Activated naive CD8-positive, alpha-beta T cell treated with anti-CD3 and anti-CD28 coated beads, Interleukin-2, amount 50 U/mL, for 24 hours (primary cell): ENCODE measurements at places on chromosomes 13 and 19.

- no peak for DNase-seq
Observed at GRCh38 chr13:109204657-109205056, 575.2 kb downstream of the MYO16 start.

- DNase-seq, result no peak
Observed at GRCh38 chr13:31198519-31198918, 1.3 kb upstream of the B3GLCT start.

- no peak for DNase-seq
Observed at GRCh38 chr13:51825165-51825592, 19.8 kb downstream of the TMEM272 start.

GRCh38 chr19:12885749-12886650 lies 1.0 kb downstream of the KLF1 start:
- no peak for DNase-seq

- no peak for DNase-seq
Observed at GRCh38 chr19:35689836-35690235, 14.5 kb upstream of the ZBTB32 start.

DNA sequence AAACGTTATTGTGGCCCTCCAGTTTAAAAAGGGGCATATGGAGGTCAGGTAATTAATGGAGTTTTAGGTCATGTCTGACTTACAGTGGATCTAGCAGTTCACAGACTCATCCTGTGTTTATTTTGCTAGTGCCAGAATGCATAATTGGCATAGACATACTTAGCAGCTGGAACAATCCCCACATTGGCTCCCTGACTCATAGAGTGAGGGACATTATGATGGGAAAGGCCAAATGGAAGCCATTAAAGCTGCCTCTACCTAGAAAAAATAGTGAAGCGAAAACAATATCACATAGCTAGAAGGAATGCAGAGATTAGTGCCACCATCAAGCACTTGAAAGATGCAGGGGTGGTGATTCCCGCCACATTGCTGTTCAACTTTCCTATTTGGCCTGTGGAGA lies 610.7 kb downstream of the SLITRK5 start:
- no peak for DNase-seq

DNA sequence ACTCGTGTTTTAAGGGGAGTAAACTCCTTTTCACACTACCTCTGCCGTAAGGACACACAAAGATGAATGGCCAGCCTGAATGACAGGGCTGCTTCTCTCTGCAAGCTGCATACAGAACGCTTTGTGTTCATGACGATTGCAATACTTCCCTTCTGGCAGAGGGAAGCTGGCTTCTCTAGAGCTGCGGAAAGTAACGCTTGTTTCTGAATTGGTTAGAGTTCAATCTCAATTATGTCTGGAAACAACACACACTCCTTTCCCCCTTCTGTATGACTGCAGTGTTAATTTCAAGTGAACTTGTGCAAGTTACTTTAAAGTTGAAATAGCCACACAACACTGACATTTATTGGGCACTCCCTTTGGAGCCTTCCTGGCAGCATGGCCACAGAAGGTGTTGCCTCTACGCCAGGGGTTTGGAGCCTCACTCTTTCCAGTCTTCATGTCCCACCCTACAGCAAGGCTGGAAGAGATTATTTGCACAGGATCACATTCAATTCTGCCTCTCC lies 242.6 kb downstream of the NDFIP2 start:
- DNase-seq, result no peak

DNA sequence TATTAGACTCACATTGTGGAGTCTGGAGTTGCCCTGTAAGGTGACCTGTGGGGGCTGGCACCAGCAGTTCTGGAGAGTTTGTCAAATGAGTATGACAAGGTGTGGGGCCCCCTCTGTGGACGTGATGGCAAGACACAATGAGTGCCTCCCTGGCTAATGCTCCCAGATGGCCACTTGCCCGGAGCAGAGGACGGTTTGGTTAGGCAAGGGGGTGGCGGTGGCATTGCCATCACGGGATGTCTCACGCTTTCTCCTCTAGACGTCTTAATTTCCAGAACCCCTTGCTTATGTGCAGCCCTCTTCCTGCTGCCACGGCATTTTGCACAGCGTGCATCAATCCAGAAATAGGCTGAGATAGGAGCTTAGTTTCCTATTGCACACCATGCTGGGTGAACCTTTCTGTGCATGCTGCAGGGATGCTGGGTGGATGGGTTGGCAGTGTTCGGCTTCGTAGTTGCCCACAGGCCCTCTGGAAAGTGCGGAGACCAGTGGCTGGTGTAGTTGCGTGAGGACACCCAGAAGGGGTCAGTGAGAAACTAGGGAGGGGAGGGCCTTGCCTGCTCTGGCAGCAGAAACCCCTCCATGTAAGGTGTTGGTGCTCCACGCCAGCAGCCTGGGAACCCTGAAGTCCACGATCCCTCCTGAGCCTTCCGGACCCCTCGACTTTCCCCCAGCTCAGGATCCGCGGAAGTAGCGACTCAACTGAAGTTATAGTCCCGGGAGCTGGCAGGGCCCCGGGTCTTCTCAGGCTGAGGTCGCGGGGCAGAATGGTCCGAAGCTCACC lies 18.1 kb upstream of the LRP3 start:
- DNase-seq, result peak; percentile 26

DNA sequence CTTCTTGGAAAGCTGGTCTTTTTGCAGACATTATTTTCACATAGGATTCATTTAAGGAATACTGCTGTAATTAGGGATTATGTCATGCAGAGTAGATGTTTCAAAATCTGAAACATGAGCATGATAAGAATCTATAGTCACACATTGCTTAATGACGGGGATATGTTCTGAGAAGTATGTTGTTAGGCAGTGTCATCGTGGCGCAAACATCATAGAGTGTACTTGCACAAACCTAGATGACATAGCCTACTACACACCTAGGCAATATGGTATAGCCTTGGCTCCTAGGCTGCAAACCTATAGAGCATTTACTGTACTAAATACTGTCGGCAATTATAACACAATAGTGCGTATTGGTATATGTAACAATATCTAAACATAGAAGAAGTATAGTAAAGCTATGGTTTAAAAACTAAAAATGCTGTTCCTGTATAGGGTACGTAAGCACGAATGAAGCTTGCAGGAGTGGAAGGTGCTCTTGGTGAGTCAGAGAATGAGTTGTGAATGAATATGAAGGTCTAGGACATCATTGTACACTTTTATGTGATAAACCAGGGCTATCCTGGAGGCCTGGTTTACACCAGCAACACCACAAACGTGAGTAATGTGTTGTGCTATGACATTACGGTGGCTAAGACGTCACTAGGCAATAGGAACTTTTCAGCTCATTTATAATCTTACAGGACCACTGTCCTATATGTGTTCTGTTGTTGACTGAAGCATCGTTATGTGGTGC lies 283.1 kb downstream of the MTUS2 start:
- no peak for DNase-seq

DNA sequence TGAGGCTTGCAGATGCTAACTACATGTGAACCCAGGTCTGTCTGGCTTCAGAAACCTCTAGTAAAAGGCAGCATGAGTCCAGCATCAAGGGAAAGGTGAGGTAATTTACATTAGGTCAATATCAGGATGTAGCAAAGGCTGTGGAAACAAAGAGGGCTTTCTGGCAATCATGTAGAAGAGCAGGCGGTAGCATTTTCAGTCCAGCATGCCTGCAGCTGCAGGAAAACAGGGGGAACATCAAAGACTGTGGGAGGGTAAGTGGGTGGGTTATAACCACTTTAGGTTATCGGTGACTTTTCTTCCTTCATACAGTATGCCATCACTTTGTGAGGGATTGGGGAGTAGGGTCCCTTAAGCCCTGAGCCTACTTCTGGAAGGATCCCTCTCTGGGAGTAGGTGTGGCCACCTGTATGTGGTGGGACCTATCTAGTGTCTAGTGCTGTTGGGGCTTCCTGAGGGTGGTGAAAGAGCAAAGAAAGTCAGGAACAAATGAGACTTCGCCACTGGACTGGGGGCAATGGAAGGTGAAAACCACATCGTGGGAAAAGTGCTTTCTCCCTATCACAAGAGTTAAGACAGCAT lies 10.8 kb downstream of the SUGP2 start:
- no peak for DNase-seq

DNA sequence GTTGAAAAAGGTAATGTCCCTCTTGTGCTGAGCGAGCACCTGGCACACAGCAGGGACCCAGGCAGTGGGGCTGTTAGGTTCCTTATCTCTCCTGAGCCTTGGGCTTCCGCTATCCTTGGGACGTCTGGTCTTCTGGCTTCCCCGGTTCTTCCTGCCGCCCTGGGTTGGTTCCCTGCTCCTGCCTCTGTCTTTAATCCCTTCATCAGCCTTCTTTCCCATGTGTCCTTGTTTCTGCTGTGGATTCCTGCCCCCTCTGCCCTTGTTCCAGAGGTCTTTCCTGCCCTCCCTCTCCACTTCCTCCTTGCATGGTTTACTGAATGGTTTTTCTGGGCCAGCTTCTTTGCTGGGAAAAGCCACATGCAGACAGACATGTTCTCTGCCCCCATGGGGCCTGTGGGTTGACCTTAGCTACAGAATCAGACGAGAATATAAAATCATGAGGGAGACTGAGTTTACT lies 2.6 kb downstream of the EPN1 start:
- DNase-seq, result no peak

- no peak for DNase-seq
Observed at GRCh38 chr13:90352763-90353162, 994.7 kb upstream of the MIR17HG start.
